Activated CD4-positive, alpha-beta memory T cell treated with anti-CD3 and anti-CD28 coated beads for 36 hours (primary cell): ENCODE measurements at places on chromosomes 2 and 18. TPM values are rescaled to one million over a fixed set of nuclear protein-coding genes. Genes with fewer than 3 reads are reported as not detected.
A peak's percentile ranks its signal among the peaks of the same experiment; 100 is the strongest.

DNA sequence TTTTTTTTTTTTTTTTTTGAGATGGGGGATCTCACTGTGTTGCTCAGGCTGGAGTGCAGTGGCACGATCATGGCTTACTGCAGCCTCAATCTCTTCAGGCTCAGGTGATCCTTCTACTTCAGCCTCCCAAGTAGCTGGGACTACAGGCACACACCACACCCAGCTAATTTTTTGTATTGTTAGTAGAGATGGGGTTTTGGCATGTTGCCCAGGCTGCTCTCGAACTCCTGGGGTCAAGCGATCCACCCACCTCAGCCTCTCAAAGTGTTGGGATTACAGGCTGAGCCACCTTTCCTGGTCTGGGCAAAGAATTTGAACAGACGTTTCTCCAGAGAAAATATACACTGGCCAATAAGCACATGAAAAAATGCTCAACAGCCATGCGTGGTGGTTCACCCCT is 2.9 kb upstream of the SNRNP200 start:
- peaks cover 28% of the 10 kb centered on the region for H3K4me1 ChIP-seq
- peaks cover 14% of the 10 kb centered on the region for H3K36me3 ChIP-seq
- H3K4me3 ChIP-seq: no peak overlapping the region

DNA sequence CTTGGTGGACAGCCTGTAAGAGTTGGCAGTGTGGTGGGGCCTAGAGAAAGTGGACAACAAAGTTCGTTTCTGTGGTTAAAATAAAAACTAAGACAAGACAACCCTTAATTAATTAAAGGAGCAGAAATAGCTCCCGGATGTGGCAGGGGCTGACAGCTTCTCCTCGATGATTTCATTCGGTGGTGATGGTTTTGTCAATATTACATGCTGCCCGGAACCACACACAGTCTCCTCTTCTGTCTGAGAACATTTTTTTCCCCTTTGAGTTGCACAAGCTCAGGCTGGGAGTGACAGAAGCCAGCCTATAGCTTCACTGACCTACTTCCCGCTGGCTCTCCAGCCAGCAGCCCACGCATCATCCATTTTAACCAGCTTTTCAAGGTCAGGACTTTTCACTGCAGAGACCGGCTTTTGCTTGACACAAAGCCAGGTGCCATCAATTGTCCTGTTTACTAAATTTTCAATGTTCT is 378.8 kb downstream of the SLC4A3 start:
- H3K27ac ChIP-seq: no peak overlapping the region
- no peaks in the 10 kb centered on the region for H3K36me3 ChIP-seq
- no peaks in the 10 kb centered on the region for H3K27me3 ChIP-seq

GRCh38 chr2:207928079-207928478 is 97.2 kb downstream of the PLEKHM3 start:
- peaks cover 6% of the 10 kb centered on the region for H3K4me1 ChIP-seq
- no peaks in the 10 kb centered on the region for H3K36me3 ChIP-seq
- DNase-seq: no peak
- no peak overlapping the region for H3K27ac ChIP-seq
- H3K4me3 ChIP-seq: no peak overlapping the region

DNA sequence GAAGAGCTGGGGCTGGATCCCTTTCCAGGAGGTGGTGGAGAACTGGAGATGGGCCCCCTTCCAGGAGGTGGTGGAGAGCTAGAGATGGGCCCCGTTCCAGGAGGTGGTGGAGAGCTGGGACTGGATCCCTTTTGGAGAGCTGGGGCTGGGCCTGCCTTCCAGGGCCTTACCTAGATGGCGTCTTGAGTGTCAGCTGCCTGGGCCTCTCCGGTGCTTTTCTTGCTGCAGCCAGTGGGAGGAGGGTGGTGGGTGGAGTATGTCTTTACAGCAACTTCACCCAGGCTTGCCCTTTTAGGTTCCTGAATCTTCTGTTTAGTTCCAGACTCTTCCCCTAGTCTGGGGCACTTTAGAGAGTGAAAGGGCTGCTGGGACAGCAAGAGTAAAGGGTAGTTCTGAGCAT is 19.1 kb upstream of the TXNDC2 start:
- no peak for DNase-seq
- H3K36me3 ChIP-seq: peaks cover 9% of the 10 kb centered on the region
- H3K4me1 ChIP-seq: peaks cover 22% of the 10 kb centered on the region

DNA sequence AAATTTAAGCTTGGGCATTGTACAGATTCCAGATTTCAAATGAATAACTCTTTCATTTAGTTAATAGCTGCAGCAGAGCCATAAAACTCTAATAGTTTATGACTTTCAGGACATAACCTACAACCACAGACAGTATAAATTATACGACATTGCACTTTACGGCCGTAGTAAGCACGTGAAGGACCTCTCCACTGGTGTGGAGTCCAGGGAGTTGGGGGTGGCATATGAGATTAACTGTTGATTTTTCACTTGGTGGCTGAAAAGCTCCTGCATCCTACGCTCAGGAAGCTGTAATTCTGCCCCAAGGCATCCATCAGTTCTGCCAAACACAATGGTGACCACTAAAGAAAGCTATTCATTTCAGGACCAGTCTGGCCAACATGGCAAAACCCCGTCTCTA is 376.2 kb downstream of the SOX11 start:
- DNase-seq: no peak
- H3K4me1 ChIP-seq: no peaks in the 10 kb centered on the region
- H3K36me3 ChIP-seq: no peaks in the 10 kb centered on the region
- H3K27me3 ChIP-seq: no peaks in the 10 kb centered on the region
- H3K27ac ChIP-seq: no peak overlapping the region
- H3K4me3 ChIP-seq: no peak overlapping the region

GRCh38 chr2:213627054-213627710 is 342.9 kb downstream of the SPAG16 start:
- H3K27me3 ChIP-seq: no peaks in the 10 kb centered on the region
- no peak overlapping the region for H3K4me3 ChIP-seq
- no peaks in the 10 kb centered on the region for H3K4me1 ChIP-seq
- no peaks in the 10 kb centered on the region for H3K36me3 ChIP-seq

GRCh38 chr2:73386894-73387636 is 1.4 kb downstream of the ALMS1 start:
- peaks cover 31% of the 10 kb centered on the region for H3K4me1 ChIP-seq
- H3K4me3 ChIP-seq: peak overlapping the region; percentile 92
- H3K27ac ChIP-seq: peak overlapping the region; percentile 82
- peaks cover 4% of the 10 kb centered on the region for H3K36me3 ChIP-seq
- no peaks in the 10 kb centered on the region for H3K27me3 ChIP-seq

GRCh38 chr2:18001671-18002070 is 123.2 kb downstream of the KCNS3 start:
- H3K4me1 ChIP-seq: no peaks in the 10 kb centered on the region
- no peak for DNase-seq
- H3K4me3 ChIP-seq: no peak overlapping the region
- no peak overlapping the region for H3K27ac ChIP-seq

DNA sequence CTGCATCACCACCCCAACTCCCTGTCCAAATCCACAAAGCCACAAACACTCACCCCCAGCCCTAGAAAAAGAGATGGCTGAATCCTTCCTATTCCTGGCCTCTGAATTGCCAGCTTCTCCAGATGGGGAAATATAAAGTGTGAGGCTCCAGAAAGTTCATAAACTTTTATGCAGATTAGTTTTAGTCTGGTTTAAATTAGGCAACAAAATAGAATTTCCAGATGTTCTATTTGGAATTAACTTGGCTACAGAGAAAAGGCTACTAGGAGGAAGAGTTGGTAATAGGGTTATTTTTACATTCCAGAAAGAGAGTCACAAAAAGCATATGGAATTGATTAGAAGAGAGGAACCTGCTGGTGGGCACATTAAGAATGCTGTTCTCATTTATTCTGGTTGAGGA is 56.0 kb downstream of the EN1 start:
- H3K36me3 ChIP-seq: no peaks in the 10 kb centered on the region
- no peaks in the 10 kb centered on the region for H3K4me1 ChIP-seq
- no peak for DNase-seq
- H3K27ac ChIP-seq: no peak overlapping the region

DNA sequence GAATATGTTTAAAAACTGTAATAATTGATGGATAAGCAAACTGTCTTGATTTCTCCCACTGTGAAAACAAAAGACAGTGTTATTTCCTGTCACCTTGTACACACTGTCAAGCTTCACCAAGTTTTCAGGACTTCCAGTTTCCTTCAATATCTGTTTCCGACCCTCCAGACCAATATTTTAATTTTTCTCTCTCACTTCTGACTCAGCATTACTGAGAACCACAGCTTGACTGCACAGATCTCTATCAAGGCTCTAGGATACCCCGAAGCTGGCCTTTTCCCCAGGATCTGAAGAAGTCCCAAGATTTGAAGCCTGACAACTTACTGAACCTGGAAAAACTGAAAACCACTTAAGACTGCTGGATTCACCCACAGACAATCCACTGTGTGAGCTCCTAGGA is 13.2 kb upstream of the SULT1C3 start:
- H3K36me3 ChIP-seq: no peaks in the 10 kb centered on the region
- no peaks in the 10 kb centered on the region for H3K4me1 ChIP-seq
- no peak overlapping the region for H3K4me3 ChIP-seq
- DNase-seq: no peak
- H3K27ac ChIP-seq: no peak overlapping the region

GRCh38 chr2:202032846-202033316 is 774 bp upstream of the FZD7 start:
- H3K27ac ChIP-seq: no peak overlapping the region
- H3K4me1 ChIP-seq: peaks cover 11% of the 10 kb centered on the region
- DNase-seq: peak; percentile 53
- H3K4me3 ChIP-seq: peak overlapping the region; percentile 80
- no peaks in the 10 kb centered on the region for H3K36me3 ChIP-seq

DNA sequence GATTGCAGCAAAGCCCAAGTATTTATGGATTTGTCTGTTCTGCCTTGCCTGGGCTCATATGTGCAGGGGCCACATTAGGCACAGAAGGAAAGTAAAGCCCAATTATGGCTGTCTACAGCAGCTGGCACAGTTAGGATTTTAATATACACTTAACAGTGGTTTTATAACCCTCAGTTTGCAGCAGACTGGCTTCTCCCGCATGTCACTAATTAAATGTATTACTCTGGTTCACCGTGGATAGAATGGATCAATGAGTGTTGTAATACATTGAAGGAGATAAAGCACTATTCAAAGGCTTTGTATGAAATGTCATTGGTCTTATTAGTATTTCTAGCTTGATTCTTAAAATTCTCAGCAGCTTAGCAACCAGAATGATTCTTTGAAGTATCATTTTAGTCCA is 320.2 kb downstream of the KCNS3 start:
- no peak overlapping the region for H3K4me3 ChIP-seq
- H3K27ac ChIP-seq: no peak overlapping the region
- H3K27me3 ChIP-seq: no peaks in the 10 kb centered on the region
- H3K4me1 ChIP-seq: no peaks in the 10 kb centered on the region
- DNase-seq: no peak
- no peaks in the 10 kb centered on the region for H3K36me3 ChIP-seq

DNA sequence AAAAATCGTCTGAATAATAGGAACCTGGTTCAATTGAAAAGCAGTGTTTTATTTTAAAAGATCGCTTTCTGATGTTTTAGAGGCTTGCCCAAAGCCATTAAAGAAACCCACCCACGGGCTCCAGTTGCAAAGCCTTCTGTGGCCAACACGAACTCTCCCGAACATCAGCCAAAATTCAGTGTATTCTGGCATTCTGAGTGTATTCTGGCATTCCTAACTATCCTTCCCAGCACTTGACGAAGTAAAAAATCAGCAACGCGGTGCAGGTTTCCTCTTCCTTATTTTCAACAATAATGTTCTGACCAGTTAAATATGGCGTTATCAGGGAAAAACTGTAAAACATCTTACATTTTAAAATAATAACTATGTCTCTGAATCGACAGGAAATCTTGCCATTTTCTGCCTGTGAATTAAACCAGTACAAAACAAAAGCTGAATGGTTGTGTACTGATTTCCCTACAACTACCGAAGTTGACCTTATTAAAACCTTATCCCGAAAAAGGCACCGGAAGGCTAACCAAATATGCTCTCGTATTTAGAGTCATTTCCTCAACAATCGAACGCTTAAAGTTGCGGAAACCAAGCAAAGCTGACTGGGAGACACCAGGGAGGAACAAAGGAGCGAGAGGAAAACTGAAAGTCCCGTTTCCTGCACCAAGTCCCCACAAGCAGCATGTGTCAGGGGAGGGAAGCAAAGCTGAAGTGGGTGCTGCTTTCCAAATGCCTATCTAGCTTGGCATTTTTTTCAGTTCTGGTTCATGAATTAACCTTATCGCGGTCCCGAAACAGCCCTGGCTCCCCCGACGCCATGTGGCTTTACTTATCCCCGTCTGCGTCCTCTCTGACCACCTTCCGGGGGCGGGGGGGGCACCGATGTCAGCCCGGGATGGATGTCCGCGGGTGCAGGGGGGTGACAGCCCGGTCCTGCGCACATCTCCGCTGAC is 44.3 kb downstream of the ZNF516 start:
- peaks cover 19% of the 10 kb centered on the region for H3K4me1 ChIP-seq
- H3K36me3 ChIP-seq: no peaks in the 10 kb centered on the region
- H3K27me3 ChIP-seq: peaks cover 38% of the 10 kb centered on the region
- peak overlapping the region; percentile 72 for H3K4me3 ChIP-seq
- H3K27ac ChIP-seq: no peak overlapping the region

DNA sequence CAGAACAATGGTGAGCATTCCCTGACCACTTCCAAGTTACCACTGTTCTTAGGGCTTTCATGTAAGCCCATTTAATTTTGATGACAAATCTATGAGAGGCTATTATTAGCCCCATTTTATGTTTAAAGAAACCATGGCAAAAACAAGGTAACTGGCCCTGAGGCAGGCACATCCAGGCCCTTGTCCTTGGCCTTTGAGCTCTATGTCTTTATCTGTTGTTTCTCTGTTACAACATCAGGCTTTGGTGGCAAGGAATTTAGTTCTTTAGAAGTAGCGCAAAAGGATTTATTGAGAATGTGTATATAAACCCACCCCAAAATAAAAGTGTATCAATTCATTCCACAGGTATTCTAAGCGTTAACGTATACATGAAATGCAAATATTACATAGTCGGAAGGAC is 257.1 kb downstream of the HNMT start:
- no peaks in the 10 kb centered on the region for H3K4me1 ChIP-seq
- no peak for DNase-seq
- no peaks in the 10 kb centered on the region for H3K36me3 ChIP-seq
- no peak overlapping the region for H3K27ac ChIP-seq
- H3K4me3 ChIP-seq: no peak overlapping the region

DNA sequence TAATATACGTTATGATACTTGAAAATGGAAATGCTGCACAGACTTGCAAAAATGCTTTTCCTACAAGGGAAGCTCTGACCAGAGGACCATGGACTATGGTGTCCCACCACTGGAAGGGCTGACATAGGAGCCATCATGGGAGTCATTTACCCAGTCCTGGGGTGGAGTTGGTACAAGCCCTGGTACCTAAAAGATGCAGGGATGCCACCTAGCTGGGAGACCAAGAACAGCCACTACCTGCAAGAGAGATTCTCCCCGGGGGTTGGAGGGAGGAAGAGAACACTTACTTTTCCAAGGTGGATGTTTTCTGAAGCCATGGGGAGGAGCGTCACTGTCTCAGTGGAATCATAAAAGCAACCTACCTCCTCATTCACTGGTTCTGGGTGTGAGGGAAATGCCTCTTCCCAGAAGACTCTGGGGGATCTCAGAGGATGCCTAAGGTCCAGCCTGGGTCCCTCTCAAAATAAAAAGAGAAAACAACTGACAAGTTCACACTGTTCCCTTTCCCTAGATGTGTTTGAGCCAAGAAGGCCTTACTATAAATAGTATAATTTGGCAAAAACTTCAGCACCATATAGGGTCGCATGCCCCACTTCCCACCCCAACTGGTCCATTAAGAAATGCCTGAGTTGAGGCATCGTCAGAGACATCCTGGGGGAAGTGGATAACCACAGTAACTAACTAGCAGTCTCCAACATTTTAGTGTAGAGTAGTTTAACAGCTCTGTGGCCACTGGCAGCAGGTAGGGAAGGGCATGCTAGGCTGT is 39.9 kb downstream of the REEP1 start:
- H3K36me3 ChIP-seq: no peaks in the 10 kb centered on the region
- H3K4me1 ChIP-seq: no peaks in the 10 kb centered on the region
- H3K4me3 ChIP-seq: no peak overlapping the region
- no peak overlapping the region for H3K27ac ChIP-seq

The GCG gene
- not detected for total RNA-seq

The NT5C1B gene
- total RNA-seq: not detected

The CASP10 gene
- 15.9 TPM for total RNA-seq

The CIB4 gene
- total RNA-seq: not detected

The PROM2 gene
- not detected for total RNA-seq
